Stimulated activated CD4-positive, alpha-beta T cell treated with anti-CD3 and anti-CD28 coated beads, TNF-alpha, amount 100 ng/mL, for 48 hours (primary cell): ENCODE measurements at places on chromosomes 3 and 15.

DNA sequence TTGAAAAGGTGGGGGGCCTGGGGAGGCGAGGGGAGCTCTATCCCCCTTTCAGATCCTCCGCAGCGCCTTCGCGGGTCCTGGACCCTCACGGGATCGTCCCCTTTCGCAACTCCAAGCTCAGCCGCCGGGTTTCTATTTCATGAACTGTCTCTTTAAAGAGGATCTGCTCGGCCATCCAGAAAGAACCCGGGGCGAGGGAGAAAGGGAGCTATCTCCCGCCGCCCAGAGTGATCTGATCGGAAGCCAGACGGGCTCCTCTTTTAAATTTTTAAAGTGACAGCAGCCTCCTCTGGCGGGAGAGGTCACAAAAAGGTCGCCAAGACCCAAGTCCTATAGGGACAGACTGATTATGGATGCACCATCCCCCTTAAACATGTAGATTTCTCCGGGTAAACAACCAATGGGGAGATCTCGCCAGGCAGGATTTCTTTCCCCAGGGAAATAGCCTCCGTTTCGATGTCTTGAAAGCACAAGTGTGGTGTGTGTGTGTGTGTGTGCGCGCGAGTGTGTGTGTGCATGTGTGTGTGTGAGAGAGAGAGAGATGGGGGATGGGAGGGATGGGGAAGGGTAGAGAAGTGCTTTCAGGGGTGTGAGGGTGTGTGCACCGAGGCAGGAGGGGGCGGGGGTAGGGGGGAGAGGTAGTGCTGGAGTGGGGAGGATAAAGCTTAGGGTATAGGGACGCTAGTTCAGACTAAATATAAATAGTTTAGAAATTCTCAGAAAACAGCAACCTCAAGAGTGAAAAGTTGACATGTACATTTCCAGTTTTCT, 516.1 kb downstream of the MECOM start:
- DNase-seq, result no peak

GRCh38 chr15:77026501-77027110, 31.7 kb downstream of the PSTPIP1 start:
- DNase-seq, result no peak

- DNase-seq, result no peak
Observed at GRCh38 chr3:115284980-115285379, 137.9 kb upstream of the ZBTB20 start.

GRCh38 chr3:19888428-19889152, 45.4 kb downstream of the EFHB start:
- no peak for DNase-seq

DNA sequence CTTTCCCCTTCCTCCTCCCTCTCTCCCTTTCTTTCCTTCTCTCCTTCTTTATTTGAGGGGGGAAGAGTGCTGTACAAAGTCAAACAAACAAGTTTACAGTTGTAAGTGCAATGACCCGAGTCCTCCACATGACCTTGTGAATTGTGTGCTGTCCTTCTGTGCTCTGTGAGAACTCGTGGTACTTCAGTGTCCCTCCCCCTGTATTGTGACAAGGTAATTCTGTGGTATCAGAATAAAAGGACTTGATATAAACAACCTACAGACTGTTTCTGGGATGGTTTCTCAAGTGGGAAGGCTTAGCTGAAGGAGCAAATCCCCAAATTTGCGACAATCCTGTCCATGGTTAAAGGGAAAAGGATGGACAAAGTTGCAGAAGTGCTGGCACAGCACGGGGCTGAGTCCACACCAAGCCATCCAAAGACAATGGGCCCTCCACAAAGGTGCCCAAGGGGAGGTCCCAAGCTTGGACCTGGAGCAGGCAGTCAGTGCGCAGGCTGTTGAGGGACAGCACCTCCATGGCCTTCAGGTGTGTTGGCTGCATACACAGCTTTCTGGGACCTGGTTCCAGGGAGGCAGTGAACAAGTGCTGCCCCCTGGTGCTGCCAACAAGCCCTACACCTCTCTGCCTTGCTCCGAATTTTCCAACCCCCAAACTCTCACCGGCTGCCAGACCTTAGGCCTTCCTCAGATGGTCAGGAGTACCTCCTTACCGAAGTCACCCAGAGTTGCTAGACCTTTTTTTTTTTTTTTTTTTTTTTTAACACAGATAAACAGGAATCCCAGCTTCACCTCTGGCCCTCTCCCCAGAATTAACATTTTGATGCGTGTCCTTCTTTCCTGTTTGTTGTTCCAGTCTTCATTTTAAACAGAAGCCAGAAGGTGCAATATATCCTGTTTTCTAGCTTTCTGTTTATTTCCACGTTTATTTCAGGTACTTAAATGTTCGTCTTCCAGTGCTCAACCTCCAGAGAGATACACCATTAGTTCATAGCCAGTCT, 2.6 kb upstream of the APEH start:
- peak; percentile 45 for DNase-seq

- no peak for DNase-seq
Observed at GRCh38 chr15:72341361-72341760, 21.4 kb upstream of the CELF6 start.

DNA sequence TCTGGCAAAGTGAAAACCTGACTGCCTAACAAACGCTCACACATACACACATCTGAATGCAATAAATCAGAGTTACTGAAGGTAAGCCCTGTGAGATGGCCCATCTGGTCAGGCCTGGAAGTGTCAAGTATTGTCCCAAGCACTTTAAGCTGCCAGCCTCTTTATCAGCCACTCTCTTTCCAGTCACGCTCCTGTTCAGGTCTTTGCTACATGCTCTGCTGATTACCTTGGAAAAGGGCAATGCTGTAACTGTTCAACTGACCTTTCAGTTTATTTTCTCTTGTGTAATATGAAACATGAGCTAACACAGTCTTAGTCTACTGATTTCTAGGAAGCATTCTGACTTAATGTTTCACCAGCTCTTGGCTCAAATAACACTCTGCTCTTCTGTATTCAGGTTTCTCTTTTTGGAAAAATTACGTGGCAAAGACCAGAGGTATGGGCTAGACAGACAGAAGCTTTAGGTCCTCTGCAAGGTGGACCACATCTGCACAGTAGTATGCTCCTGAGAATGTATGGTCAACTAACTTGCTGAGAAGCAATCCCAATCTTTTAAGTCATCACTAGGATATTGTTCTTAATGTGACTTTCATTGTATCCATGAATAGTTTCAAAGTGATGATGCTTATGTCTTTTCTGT, 44.5 kb downstream of the GBE1 start:
- DNase-seq, result no peak

- no peak for DNase-seq
Observed at GRCh38 chr3:10283638-10284037, 9.1 kb downstream of the GHRL start.

GRCh38 chr15:62896969-62897486, 145.5 kb upstream of the TPM1 start:
- no peak for DNase-seq

DNA sequence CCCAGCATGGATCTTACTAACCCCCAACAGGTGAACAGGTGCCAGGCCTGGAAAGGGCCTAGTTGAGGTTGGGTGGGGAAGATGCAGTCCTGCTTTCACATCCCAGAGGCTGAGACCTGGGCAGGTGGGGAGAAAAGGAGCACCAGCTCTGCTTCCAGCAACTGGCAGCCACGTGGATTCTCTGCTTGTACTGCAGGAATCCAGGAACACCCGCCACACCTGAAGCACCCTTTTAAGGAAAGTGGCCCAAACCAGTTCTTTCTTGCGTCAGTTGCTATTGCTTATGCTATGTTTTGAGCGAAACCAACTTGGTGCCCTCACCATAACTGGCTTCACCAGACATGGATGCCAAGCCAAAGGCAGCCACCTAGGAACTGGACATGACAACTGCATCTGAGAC, 28.1 kb upstream of the NEO1 start:
- no peak for DNase-seq

GRCh38 chr3:132079147-132079546, 44.3 kb upstream of the CPNE4 start:
- DNase-seq, result no peak

- DNase-seq, result no peak
Observed at GRCh38 chr3:84175449-84175848, 783.3 kb upstream of the CADM2 start.

DNA sequence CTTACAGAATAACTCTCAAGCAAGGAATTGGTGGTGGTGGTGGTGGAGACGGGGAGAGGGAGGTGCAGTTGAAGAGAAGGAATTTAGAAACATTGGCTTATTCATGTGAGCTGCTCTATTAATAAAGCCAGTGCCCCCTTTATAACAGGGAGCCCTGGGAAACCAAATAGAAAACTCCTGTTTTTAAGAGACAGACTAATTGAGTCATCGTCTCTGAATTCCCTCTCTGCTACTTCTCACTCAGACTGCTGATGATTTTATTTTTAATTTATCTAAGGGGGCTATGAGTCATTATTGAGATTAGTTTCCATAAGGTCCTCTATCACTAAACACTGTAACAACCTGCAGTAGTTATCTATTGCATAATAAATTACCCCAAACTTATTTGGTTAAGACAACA, 145.9 kb upstream of the GALNT15 start:
- no peak for DNase-seq

DNA sequence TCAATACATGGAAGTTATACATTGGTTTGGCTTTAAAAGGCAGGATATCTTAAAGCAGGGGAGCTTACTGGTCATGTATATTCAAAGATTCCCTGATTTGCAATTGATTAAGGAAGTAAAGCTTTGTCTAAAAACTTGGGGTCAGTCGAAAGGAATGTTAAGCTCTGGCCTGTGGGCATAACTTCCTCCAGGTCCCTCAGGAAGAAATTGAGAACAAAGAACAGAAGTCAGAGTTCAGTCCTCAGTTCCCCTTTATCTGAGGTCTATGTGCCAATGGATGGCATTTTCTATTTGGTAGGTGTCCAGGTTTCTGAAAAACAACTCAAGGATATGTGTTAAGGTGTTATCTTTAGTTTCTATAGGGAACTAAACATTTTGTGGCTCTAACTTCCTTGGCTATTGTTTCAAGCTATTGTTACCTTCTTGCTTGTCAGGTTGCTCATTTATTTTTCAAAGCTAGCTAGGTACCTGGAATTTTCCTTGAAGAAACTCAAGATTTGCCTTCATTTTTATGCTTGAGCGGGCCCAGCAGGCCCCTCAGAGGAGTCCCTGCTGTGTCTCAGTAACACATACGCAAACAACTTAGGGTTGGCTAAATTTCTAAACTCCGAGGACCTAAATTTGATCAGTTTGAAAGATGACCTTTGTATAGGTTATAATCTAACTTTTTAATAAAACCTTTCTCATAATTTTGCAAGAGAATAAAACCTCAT, 135.0 kb upstream of the UBE2E2 start:
- no peak for DNase-seq

DNA sequence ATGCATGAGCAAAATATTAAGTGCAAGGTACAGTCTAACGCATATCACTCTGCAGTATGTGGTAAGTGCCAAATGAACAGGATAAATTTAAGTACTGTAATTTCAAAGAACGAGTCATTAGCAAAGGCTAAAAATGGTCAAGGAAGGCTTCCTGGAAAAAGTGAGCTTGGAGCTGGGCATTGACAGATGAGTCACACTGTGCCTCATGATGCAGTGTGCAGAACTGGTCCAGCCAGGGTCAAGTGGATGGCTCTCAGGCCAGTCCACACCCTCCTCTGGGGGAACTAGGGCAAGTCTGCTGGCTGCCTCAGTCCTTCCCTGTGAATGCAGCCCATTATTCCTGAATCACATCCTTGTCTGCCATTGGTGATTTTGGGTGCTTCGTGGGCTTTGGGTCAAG, 76.3 kb downstream of the CACNA1D start:
- no peak for DNase-seq

GRCh38 chr3:71702131-71703024, 22.8 kb downstream of the EIF4E3 start:
- peak; percentile 8 for DNase-seq

DNA sequence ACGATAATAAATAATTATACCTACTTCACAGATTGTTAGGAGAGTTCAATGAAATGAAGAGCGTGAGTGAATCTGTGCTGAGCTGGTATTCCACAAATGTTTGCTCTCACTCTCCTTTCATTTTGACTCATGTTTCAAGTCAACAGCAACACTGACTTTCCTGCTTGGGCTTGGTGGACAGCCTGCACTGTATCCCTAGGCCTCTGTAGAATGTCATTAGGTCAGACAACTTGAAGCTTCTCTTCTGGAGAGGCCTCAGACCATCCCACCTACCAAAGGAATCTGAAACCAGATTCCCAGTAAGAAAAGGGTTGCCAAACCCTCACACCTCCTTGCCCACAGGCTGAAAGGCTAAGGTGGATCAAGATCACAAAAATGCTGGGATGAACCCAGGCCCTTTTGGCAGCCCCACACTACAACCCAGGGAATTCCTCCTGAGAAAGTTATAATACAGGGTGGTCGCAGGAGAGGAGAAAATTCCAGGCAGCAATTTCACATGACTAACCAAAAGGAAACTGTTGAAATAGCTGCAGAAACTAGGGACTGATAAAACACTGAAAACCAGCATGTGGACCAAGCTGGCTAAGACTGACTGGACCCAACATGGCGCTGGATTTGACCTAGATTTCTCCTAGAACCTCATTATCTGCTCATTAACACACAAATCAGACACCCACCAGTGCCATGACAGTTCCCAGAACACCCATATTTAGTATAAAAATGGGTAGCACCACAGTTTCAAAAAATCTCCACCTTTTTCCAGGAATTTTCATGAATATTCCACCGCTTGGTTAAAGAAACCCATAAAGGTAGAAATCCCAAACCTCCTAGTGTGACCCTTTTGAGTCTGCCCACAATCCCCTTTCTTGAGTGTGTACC, 57.0 kb upstream of the ZNF148 start:
- DNase-seq, result no peak

- DNase-seq, result no peak
Observed at GRCh38 chr3:47000922-47001730, 21.7 kb downstream of the NBEAL2 start.

- DNase-seq, result no peak
Observed at GRCh38 chr3:42012383-42012934, 50.6 kb upstream of the ULK4 start.

DNA sequence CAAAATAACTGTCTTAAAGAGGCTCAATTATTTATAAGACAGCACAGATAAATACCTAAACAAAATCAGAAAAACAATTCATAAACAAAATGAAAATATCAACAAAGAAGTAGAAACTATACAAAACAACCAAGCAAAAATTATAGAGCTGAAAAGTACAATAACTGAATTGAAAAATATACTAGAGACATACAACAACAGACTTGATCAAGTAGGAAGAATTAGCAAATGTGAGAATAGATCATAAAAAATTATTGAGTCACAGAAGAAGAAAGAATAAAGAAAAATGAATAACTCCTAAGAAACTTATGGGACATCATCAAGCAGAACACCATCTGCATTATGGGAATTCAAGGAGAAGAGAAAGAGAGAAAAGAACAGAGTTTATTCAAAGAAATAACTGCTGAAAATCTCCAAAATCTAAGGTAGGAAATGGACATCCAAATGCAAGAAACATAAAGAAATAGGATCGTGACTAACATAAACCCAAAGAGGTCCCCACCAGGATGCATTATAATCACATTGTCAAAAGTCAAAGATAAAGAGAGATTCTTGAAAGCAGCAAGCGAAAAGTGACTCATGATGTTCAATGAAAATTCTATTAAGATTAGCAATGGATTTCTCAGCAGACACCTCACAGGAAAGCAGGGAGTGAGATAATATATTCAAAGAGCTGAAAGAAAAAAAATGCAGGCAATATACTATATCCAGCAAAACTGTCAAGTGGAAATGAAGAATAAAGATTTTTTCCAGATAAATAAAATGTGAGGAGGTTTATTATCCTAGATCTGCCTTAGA, 85.9 kb downstream of the DCLK3 start:
- DNase-seq, result no peak
